ENCODE measurements at places on chromosomes 3 and 15.
A peak's percentile ranks its signal among the peaks of the same experiment; 100 is the strongest.

GRCh38 chr3:100516838-100517237 lies 24.4 kb downstream of the TMEM45A start:
- no peak for DNase-seq

DNA sequence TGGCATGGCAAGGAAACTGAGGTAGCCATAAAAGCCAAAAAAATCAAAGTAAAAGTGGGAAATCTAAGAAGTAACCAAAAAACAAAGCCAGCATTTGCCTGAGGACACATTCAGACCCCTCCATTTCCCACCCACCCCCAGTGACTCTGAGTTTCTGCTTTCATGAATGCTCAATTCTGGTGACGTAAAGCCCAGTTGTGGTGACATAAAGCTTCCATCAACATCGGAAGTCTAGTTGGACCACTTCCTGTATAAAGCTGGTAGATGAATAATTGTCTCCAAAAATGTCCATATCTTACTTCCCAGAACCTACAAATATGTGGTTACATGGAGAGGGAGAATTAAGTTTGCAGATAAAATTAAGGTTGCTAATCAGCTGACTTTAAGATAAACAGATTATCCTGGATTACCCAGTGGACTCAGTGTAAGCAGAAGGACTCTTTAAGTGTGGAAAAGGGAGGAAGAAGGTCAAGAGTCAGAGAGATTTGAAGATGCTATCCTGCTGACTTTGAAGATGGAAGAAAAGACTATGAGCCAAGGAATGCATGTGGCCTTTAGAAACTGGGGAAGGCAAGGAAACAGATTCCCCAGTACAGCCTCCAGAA lies 62.0 kb upstream of the ST3GAL6 start:
- peak; percentile 64 for DNase-seq

GRCh38 chr15:58424722-58425121 lies 7.1 kb upstream of the LIPC start:
- no peak for DNase-seq

- peak; percentile 87 for DNase-seq
Observed at GRCh38 chr3:133927540-133928066, 31.9 kb upstream of the RAB6B start.

DNA sequence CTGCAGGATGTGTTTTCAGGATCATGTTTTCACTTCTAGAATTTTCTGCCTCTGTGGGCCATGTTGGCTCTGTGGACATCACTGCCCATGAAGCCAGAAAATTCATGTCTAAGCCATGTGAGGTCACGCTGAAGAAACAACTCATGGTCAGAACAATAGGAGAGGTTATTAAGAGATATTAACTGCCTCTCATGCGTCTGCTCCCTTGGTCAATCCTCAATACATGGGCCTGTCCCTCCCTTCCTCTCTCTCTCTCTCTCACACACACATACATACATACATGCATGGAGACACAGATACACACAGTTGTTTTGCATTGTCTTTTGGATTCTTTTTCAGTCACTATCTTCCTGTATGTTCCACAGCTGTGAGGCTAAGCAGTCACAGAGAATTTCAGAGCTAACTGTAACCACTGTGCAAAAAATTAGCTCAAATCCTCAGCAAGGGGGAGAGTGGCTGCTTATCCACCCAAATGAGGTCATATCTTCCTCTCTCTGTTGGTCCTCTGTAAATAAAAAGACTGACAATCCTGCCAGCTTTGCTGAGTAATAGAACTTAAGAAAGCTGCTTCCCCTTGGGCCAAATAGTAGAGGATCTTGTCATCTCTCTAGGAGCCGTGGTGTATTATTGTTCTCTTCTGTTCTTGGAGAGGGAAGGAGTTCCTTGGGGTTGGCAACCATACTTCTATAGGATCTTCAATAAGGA lies 45.6 kb downstream of the LRTM1 start:
- peak; percentile 22 for DNase-seq

DNA sequence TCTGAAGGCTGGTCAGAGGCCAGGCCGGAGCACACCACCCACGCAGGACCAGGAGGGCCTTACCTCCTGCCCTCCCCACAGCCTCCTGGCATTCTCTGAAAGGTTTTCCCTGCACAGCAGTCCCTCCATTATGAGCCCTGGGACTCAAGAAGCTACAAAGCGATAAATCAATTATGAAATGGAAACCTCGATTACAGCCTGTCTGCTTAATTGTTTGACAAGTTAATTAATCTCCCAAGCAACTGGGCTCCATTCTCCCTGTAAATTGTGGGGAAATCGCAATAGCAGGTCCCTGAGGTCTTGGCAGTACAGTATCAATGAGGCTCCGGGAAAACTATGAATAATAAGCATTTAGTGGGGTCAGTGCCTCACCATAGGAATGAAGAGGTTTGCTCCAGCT lies 683.5 kb downstream of the NTRK3 start:
- no peak for DNase-seq

DNA sequence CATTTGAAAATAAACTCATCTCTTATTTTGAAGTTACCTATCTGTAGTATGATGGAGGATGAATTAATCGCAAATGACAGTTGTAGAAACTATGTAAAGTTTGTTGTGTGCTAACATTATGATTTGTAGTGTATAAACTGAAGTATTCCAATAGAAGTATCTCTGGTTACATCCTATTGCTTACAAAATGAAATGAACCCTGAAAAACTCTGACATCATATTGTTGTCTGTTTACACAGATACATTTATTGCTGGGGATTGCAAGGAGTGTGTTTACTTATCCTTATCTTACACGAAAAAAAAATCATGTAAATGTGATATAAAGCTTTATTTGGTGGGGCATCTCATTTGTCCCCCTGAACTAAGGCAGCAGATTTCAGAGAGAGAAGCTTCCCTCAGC lies 2.6 kb upstream of the ABHD10 start:
- DNase-seq = no peak

GRCh38 chr15:68730471-68730919 lies 90.2 kb downstream of the ANP32A start:
- DNase-seq = peak; percentile 82

- DNase-seq = no peak
Observed at GRCh38 chr3:188294823-188295487, 141.0 kb downstream of the LPP start.

GRCh38 chr3:123961508-123961856 lies 453 bp upstream of the CCDC14 start:
- no peak for DNase-seq

DNA sequence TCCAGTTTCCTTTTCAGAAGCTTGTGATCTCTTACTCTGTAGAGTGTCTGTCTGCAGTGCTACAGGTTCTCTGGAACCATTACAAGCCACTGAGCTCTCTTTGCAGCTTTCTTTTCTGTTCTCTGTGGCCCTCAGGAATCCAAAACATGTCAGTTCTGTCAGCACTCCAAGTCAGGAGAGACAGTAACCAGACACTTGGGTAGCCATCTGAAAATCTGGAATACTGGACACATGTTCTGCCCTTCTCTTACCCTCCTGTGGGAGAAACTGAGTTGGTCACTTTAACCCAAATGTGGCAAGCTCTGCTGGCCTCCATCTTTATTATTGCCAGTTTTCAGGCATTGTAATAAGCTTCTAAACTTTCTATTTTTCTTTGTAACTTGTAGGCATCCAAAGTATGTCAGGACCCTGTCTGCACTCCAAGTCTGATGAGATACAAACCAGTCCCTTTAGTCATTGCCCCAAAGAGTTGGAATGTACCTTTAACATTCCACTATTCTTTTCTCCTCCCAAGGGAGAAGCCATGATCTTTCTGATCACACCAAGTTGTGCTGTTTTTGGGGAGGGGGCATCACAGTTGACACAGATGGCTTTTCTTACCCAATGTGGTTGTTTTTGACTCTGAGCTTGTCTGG lies 183.7 kb downstream of the DPH6 start:
- DNase-seq = no peak

DNA sequence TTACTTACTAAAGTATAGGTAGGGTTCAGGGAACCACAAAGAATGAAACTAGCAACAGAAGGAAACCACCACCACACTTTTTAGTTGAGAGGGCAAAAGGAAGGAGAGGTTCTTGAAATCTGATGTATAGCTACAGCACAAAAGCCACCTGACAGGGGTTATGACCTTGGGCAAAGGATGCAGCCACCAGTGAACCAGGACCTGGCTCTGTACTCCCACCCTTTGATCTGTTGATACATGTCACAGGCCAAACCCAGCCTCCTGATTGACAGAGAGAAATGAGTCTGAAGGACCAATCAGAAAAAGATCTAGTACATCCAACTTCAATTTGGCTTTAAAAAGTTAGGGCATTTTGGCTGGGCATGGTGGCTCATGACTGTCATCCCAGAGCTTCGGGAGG lies 20.0 kb upstream of the BLM start:
- DNase-seq = no peak

DNA sequence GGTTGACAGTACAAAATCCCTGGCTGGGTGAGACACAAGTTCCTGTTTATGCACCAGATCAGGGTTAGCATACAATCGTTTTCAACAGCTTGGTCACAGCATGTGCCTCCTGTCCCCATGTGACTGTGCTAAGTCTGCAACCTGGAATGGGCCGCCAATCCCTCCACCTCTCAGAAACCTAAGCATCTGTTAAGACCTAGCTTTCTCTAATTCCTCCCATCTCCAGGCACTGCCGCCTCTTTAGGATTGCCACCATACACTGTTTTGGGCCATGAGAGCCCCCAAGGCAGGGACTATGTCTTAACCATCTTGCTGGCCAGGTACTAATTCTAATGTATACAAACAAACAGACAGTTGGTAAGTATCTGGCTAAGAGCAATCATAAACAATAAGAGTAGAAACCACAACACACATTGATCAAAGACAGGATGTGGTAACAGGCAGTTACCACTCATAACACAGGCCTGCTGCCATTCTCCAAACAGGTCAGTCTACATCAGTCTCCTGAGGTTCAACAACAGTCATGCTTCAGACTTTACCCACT lies 25.6 kb downstream of the SEC22C start:
- DNase-seq = no peak

GRCh38 chr3:126947429-126947828 lies 35.5 kb upstream of the PLXNA1 start:
- peak; percentile 31 for DNase-seq

- no peak for DNase-seq
Observed at GRCh38 chr15:98966091-98966787, 41.4 kb downstream of the PGPEP1L start.

- no peak for DNase-seq
Observed at GRCh38 chr3:180142041-180142440, 105.3 kb upstream of the PEX5L start.

DNA sequence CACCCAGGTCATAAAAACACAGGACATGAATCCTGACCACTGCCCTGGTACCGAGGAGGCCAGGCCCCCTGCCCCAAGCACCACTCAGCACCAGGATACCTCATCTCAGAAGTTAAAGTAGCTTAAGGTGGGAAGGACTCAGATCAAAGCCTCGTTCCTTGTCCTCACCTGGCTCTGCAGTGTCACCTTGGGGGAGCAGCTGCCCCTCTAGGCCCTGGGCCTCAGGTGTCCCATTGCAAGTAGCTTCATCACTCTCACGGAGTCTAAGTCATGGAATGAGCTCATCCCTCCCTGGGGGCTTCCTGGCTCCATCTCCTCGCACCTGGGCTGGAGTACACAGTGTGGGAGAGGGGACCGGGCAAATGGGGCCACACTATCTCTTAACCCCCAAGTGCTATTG lies 148.0 kb downstream of the TPRA1 start:
- no peak for DNase-seq

DNA sequence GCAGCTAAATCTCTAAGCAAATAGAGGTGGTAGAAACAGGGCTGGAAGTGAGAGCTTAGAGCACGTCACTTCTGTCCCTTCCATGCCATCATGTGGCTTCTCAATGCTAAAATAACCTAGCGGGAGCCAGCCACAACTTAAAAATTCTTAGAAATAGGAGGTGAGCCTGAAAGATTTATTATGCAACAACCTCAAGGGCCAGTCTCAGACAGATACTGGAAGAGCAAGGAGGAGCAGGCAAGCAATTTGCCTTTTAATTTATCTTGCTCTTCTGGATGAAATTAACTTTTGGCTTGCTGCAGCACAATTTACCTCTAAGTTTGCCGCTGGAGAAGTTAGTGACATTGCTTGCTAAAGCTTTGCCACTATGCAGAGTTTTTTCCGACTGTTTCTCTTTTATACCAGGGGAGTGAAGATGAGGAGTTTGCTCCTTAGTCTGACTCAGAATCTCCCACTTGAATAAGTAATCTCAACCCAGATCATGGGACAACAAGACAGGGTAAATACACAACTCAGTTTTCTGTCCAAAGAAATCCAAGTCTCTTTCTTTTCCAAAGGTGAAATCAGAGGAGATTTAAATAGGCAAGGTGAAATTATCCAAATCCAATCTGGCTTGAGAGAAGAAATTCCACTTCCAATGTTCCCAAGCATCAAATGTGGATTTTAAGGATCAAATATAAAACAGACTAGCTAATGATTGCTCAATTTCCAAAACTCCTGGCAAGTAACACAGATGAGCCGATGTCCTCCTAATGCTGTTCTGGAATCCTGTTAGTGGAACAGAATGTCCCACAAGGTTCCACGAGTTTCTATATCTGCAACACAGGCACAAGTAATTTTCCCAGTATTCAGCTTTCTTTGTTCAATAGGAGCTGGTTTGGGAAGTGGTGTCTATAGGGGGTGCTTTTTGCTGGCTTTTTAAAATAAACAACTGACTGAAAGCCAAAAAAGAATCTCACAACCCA lies 329.4 kb upstream of the RORA start:
- DNase-seq = no peak

DNA sequence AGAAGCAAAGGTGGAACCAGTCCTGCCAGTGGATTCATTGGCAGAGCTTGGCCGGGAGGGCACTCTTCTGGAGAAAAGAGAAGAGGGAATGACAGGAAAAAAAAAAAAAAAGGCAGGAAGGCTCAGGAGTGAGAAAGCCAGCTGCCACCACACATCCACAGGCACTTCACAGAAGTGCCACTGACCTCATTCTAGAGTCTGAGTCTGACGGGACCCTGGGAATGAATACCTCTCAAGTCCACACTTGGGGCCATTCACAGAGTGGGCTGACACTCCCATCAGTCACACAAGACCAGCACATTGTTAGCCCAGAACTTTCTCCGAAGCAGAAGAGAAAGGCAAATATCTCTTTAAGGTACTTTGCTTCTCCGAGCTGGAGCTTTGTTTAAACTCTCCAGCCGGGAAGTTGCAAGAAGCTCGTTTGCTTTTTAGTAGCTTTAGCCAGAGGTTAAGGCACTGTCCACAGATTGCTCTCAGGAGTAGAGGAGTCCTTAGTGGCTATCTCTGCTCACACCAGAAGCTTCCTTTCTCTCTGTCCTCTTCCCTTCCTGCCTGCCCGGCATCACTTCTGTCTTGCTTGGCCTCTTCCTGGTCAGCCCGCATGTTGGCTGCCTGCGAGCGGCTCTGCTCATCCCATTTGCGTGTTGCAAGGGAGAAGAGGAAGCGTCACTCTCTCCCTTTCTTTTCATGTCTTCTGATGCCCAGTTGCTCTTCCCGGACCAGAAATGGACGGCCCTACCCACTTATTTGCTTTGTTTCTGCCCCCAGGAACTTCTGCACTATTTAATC lies 53.8 kb downstream of the CMTM6 start:
- no peak for DNase-seq

All from common myeloid progenitor, CD34-positive (primary cell).